ENCODE measurements at places on chromosomes 12 and 14.

- DNase-seq = peak; percentile 53
Observed at GRCh38 chr14:61322011-61322798, 826 bp downstream of the PRKCH start.

DNA sequence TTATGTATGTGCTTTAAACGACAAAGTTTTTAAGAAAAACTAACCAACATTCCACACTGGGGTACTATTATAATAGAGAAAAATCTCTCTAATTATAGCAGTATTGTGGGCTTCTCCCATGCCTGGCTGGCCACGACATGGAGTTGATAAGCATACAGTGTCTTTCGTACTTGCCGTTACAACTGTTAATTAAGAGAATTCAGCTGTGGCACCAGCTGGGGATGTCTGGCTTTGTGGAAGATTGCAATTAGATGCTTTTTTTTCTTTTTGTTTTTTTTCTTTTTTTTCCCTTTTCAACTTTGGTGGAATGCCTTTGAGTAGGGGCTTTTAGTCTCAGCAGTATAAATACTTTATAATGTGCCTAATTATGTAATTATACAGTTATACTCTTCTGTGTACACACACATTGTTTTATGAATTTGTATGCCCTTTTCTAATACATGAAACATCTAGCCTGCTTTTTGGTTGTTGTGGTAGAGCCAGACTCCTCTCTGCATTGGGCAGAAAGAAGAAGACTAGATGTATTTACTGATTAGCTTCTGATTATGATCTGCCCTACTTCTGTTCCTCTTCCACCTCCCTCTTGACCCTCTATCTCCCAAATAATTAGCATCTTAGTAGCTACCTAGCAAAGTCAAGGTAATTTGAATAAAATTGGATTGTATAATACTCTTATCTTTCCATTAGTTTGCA, 76.4 kb downstream of the SUSD6 start:
- DNase-seq = no peak

DNA sequence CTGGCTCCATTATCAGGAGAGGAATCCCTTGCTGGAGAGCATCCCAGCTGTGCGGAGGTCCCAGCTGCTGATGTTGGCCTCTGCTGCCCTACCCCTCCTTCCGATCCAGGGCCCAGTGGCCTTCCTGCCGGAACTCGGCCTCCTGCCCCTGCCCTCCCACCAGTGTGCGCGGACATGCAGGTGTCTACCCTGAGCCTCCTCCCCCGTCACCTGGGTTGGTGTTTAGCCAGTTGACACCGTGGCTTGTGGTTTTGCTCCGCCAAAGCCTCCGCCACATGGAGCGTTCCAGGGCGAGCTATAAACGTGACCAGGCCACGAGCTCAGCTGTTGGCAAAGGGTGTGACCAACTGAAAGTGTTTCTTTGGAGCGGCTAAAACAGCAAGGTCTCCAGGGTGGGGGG, 1104.3 kb downstream of the BCL11B start:
- DNase-seq = no peak

- DNase-seq = no peak
Observed at GRCh38 chr14:90062127-90062794, 467 bp downstream of the KCNK13 start.

DNA sequence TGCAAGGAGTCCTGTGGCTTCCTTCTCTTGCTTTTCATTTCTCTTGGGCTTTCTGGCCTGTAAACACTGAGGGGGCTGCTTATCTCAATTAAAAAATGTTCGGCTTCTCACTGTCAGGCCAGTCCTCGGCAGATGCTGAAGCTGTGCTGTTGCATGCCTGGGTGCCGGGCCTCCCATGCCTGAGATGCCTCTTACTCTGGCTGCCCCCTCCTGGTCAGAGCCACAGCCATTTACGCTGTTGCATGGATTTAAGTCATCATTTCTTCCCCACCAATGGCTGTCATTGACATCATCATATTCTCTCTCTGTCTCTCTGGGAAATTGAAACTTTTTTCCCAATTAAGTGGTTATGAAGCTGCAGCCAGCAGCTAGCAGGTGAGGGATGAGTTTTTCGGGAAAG, 53.7 kb downstream of the FOXN4 start:
- no peak for DNase-seq

- DNase-seq = no peak
Observed at GRCh38 chr12:132449565-132450417, 40.2 kb upstream of the FBRSL1 start.

- DNase-seq = no peak
Observed at GRCh38 chr14:49050822-49051221, 535.4 kb downstream of the RPS29 start.

DNA sequence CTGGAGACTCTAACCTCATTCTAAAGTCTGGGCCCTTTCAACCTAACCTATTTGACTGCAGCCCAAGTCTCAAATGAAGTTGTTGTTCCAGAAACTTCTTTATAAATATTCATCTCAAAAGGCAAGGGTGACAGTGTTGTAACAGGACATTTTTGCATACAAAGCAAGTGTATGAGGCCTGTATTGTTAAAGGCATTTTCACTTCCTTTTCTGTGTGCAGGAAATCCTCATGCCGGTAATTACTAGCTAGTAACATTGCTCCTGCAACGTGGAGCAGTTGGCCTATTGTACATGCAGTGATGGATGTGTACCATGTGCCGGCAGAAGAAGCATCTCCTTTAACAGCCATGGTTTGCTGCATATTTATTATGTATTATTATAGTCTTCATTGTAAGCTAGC, 156.5 kb upstream of the RMST start:
- no peak for DNase-seq

DNA sequence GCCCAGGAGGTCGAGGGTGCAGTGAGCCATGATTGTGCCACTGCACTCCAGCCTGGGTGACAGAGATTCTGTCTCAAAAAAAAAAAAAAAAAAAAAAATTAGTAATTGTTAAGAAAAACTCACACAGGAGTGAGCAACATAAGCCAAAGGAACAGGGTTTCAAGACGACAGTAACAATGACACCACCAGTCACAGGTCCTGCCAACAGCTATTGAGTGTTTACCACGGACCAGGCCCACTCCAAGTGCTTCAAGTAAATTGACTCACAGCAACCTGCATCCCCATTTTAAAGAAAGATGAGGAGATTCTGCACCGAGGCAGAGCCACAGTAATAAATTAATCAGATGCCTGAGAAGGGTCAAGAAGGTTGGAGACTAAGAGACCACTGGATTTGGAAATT, 194.5 kb downstream of the DPF3 start:
- no peak for DNase-seq
